Stimulated activated CD8-positive, alpha-beta memory T cell treated with anti-CD3 and anti-CD28 coated beads, Interleukin-2, amount 100 ng/mL, for 1 hour (primary cell): ENCODE measurements at places on chromosomes 11 and 22.

DNA sequence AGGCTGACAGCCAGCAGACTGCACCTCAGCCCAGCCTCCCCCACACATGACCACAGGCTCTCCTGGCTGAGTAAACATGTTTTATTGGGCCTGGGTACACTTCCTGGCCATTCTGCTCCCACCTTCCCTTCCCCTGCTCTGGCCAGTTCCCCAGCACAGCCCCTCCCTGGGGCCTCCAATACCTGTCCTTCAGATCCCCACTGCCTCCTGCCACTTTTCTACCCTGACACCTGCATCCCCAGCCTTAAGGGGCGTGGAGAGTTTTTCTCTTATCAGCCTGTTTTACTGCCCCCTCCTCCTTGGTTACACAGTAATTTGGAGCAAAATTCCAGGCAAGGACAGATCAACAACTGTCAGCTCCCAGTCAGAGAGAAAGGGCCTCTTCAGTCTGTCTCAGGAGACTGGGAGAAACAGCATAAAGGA lies at the start of gene ISX:
Gene ISX (plus strand): TSS at position 363 of the 423 bp plus-strand sequence. CDS start 930 bp downstream, outside the sequence.
- DNase-seq = no peak

GRCh38 chr11:4118107-4118506 lies 23.5 kb downstream of the RRM1 start:
- DNase-seq = no peak

DNA sequence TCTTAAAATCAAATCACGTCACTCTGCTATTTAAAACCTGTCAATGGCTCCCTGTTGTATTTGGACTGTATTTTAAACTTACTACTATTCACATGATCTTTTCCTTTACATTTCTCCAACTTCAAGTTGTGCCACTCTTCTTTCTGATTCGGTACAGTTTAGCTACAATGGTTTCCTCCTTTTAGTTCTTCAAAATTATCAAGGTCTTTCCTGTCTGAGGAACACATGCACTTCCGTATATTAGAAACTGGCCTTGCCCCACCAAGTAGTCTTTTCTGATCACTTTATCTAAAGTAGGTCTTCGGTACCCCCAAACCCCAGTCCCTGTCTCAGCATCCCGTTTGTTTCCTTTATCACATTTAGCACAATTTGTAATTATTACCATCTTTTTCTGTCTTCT lies 81.8 kb downstream of the MTMR3 start:
- no peak for DNase-seq

DNA sequence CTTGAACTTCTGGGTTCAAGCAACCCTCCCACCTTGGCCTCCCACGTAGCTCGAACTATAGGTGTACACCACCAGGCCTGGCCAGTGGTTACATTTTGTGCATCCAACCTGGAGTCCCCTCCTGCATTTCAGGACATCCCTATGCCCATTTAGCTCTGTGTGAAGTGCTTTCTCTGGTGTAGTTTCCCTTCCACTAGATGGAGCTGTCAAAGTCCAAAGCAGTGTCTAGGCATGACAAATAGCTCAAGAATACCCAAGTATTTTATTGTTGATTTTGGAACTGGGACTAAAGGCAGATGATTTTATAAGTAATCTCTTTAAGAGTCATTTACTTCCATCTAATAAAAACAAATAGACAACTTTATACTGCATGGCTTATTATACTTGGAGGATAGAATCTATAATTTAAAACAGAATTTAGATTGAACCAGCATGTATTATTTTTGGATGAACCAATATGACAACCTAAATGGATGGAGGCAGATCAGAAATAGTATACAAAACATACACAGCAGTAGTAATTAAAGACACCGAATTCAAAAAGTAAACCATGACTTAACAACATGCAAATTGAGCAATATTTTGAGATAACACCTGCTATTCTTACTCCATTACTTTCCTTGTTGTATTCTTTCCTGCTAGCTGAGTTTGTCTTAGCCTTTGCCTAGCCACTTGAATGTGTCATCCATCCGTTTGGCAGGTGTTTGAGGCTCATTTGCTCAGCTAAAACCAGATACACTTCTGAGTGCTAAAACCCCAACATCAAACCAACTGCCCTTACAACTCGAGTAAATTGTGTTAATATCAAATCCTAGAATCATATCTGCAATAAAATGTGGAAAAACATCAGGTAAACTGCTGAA lies 37.7 kb downstream of the EIF4ENIF1 start:
- DNase-seq = no peak

DNA sequence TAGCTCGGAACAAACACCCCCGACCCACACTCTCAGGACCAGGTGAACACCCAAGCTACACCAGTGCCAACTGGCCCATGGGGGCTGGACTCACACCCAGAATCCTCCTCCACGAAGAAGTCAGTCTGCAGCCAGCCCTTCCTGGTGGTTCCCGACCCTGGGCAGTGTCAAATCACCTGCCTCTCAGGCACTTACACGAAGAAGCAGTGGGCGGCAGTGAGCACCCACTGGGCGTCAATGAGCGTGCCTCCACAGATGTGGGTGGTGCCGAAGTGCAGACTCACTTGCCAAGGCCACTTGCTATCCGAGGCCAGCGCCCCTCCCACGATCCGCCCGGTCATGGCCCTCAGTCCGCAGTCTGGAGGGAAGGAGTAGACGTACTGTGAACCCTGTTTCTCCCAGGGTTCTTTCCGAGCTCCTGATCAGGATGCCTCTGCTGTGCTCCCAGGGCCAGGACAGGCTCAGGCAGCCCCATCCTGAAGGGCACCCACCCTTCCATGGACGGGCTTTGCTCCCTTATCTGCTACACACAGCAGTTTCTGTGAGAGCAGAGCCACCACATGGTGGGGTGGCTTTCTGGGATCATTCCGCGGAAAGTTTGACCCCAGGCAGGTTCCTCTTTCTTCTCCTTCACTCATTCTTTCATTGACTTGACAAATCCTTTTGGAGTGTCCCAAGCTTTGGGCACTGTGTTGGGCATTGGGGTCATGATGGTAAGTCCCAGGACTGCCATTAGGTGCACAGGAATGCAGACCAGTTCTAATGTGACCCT lies 19.4 kb downstream of the TMPRSS13 start:
- no peak for DNase-seq

DNA sequence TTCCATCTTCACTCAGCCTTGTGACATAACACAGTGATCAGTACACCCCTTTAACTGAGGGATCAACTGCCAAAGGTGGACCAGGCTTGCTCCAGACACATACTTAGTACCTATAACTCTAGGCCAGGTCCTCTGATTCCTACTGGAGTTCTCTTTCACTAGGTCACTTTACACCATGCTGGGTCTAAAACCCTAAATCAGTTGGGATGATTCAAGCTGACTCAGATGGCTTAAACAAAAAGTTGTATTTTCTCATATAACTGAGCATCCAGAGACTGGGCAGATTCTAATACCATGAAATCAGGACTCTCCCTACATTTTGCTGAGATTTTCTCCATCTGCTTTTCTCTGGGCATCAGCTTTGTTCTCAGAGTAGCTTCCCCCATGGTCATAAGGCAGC lies 26.0 kb upstream of the FLI1 start:
- no peak for DNase-seq

DNA sequence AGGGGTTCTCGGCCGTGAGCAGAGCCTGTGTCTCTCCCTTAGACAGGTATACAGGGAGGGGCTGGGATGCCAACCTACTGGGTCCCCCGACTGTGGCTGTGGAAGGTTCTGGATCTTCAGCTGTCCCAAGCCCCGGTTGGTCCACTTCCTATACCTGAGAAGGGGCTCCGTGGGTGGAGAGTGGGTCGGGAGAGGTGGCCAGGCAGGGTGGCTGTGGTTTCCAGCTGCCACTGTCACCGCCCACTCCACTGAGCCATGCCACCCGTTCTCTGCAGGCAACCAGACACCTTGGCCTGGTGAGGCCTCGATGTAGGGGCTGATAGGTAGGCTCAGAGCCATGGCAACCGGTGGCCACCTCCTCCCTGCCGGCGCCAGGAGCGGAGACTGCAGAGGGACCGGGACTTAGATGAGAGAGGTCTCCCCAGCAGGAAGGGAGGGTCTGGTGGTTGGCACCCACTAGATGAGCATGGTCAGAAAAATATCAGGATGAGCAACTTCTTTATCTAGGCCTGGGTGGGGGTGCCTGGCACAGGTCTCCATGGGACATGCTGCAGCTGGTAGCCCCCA lies 53.8 kb downstream of the TRIOBP start:
- no peak for DNase-seq

DNA sequence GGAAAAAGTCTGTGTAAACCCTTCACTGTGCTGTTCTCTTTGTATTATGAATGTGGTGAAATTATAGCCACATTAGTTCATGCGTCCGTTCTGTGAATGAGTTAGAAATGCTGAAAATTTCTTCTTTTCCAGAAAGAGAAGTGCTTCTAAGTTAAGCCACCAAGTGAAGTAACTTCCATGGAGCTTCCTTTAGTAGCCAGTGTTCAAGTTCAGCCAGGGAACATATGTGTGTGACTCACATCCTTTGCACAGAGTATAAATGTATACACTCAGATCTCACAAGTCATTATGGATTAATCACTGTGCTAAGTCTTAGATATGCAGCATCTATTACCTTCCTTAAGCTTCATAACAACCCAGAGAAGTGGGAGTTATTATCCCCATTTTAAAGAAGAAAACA lies 3.1 kb upstream of the MMP8 start:
- no peak for DNase-seq

- no peak for DNase-seq
Measured at GRCh38 chr22:24510637-24511625, 15.8 kb downstream of the UPB1 start.

DNA sequence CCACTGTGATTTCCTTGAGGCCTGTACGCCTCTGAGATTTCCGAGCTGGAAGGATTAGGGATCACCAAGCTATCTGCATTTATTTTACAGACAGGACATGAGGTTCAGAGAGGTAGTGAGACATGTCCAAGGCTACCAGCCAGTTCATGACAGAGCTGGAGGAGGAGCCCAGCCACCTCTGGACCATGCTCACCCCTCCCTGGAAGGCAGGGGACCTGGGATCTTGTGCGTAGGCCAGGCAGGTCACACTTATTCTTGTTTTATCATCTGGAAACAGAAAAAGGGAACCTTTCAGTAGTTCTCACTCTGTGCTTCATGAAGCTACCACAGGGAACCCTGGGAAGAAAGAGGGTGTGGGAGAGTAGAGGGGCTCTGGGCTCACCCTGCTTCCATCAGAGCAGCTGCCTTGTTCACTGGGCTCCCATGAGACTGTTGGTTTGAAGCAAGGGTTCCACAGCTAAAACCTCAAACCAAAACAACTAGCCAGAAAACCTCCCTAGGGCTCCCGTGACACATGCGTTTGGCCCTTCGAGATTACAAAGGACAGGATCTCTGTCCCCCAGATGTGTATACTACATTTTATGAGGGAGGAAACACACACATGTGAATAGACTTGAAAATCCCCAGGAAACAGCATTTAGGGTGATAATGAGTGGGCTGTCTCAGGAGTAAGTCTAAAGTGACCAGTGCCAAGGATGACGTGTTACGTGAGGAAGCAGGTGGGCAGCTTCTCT lies 106.4 kb downstream of the DSCAML1 start:
- DNase-seq = no peak

GRCh38 chr11:10478574-10479550 lies 23.8 kb downstream of the AMPD3 start:
- DNase-seq = no peak

DNA sequence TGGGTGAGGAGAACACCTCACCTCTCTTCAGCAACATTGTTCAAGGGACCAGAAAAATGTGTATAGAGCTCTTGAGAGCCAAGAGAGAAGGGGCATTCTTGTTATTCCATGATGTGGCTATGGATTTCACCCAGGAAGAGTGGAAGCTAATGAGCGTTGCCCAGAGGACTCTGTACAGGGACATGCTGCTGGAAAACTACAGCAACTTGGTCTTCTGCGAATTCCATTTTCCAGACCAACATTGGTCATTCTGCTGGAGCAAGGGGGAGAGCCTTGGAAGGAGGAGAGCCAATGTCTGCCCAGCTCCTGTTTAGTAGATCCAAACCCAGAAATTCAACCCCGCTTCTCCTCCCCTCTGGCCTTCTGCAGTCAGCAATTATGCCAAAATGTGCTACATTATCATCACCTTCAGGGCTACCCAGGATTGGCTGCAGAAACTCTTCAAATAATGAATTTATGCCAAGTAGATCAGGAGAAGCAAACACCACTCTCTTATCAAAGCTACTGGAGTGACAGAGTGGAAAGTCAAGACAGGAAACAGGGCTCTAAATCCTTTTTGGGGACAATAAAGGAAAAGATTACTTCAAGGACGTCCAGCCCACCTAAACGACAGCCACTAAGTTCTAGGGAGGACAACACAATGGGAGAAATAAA lies 707.5 kb upstream of the LUZP2 start:
- no peak for DNase-seq

- no peak for DNase-seq
Measured at GRCh38 chr11:85195934-85196333, 431.2 kb downstream of the DLG2 start.

DNA sequence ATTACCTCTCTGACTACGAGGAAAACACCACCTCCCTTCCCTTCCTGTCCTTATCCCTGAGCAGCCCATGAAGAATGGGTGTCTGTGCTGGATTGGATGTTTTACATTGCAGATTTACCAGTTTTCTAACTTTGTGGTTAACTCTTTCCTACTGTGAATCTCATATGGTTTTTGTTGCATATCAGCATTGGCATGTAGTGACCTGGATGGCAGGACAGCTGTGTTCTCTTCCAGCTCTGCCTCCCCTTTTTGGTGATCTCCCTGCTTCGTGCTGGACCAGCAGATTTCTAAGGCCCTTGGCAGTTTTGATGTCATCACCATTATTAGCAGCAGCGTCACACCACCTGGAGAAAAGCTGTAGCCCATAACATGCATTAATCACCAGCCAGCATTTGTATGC lies 26.7 kb downstream of the OR6Q1 start:
- no peak for DNase-seq

DNA sequence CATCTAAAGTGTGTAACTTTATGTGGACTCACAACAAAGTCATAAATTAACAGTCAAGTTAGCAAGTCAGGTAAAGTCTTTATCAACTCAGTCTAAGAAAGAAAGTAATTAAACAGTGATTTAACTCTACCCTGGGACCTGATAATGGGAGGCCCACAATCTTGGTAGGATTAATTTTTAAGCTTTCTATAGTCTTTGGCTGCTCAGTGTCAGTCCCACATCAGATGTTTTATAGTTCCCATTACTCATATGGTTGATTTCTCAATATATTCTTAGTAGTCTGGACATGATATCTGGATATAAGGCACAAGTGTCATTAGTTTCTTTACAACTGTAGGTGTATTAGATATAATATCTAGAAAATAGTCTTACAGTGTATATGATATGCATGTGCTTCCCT lies 38.5 kb upstream of the SCN3B start:
- no peak for DNase-seq

- no peak for DNase-seq
Measured at GRCh38 chr22:36546932-36547331, 18.0 kb upstream of the EIF3D start.

- no peak for DNase-seq
Measured at GRCh38 chr11:128904656-128905344, 13.6 kb downstream of the KCNJ5 start.

GRCh38 chr11:19393941-19394340 lies 153.2 kb upstream of the E2F8 start:
- no peak for DNase-seq

GRCh38 chr11:46417711-46418110 lies 26.1 kb upstream of the CHRM4 start:
- DNase-seq = no peak

GRCh38 chr11:24122291-24122690 lies 374.6 kb upstream of the LUZP2 start:
- no peak for DNase-seq
